SW480 (cell line): ENCODE measurements at places on chromosomes 11 and 22.
A peak's percentile ranks its signal among the peaks of the same experiment; 100 is the strongest.

GRCh38 chr11:59771605-59772004 is 16.4 kb downstream of the STX3 start:
- no peak for DNase-seq

DNA sequence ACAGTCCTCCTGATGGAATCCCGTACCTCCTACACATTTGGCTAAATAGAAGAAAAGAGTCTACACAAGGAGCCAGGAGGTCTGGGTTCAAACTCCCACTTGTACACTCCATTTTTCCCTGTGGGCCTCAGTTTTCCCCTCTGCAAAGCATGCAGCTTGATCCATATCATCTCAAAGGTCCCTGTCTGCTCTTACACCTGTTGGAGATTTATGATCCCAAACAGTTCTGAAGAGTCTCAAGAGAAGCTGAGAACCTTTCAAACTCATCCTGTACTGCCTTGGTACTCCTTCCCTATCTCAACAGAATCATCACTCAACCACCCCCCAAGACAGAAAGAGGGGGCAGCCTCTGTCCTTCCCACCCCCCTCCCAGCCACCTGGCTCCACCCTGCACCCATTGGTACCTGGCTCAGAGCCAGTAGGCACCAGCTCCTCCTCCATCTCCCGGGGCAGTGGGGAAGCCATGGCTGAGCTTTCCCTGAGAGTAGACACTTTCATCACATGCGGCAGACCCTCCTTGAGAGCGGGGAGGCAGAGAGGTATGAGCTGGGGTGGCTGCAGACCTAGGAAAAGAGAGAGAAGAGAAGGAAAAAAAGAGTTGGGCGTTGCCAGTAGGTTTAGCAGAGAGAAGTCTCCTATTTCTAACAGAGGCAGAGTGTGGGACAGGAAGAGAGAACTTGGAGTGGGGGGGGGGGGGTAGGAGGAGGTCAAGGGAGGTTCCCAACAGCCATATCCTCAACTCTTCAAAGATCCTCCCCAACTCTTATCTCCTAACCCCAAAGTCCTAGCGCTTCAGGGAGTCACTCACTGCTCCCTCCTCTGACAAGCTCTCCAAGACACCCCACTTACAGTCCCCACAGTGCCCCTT is 3.1 kb downstream of the TNKS1BP1 start:
- DNase-seq, result no peak

GRCh38 chr22:36640106-36640672 is 63.4 kb downstream of the CACNG2 start:
- no peak for DNase-seq

DNA sequence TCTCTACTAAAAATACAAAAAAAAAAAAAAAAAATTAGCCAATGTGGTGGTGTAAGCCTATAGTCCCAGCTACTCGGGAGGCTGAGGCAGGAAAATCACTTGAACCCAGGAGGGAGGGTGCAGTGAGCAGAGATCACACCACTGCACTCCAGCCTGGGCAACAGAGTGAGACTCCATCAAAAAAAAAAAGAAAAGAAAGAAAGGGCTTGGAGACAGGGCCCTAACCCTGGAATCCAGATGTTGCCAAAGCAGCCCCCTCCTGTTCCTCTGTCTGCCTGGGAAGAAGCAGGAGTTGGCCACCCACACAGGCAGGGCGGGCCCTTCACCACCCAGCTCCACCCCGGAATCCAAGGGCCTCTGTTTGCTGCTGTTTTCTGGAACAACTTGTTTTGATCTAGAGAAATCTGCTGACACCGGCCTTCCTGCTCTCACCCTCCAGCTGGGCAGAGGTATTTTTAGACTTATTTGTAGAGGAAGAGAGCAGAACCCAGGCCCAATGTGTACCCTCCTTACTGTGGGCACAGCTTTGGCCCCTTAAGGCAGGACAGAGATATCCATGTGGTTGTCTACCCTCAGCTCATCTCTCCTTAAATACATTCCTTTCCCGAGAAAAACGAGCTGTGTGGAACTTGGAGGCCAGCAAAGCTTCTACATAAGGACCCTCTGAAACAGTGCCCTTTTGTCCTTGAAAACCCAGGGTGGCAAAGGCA is 2.7 kb upstream of the NEAT1 start:
- peak; percentile 94 for DNase-seq

GRCh38 chr11:69310934-69311766 is 17.2 kb downstream of the MYEOV start:
- no peak for DNase-seq

- no peak for DNase-seq
These were observed 42.4 kb upstream of the API5 start for GRCh38 chr11:43269254-43269918.

DNA sequence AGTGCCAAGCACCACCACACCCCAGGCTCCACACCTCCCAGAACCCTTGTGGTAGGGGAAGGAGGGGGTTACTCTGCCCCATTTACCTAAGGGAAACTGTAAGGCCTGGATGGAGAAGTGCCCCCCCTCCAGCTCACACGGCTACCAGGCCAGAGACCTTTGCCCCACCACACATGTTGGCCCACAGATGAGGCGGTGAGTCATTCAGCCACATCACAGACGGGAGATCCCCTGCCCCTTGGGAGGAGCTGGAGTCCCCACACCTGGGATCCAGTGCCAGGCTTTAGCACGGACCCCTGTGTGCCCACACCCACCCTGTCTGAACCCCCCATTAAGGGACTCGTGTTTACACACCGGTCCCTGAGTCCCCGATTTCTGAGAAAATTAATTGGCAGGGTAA is 24.9 kb downstream of the CDKN1C start:
- peak; percentile 81 for DNase-seq
